ENCODE measurements at places on chromosomes 5 and 9.
A peak's percentile ranks its signal among the peaks of the same experiment; 100 is the strongest.

GRCh38 chr5:142735323-142736246 is 34.6 kb upstream of the ARHGAP26 start:
- DNase-seq = no peak

DNA sequence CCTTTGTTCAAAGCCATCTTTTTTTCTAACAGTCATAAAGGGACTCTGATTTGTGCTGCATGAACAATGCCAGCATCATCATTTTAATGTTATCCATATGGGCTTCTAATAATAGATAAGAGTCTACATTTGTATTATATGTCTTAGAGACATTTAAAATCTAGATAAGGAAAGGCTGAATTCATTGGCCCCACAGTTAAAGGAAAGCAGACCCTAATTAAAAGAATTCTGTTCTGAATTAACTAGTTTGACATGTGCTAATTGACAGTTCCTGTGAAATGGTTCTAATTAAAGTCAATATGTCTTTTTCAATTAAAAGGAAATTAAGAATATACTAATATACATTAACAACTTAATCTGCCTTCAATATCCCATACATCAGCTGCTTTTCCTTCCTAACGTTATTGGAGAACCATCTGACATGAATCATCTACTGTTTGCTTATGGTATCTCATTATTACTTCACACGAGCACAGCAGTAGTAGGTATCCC is 104.7 kb downstream of the NR2F1-AS1 start:
- DNase-seq = no peak

DNA sequence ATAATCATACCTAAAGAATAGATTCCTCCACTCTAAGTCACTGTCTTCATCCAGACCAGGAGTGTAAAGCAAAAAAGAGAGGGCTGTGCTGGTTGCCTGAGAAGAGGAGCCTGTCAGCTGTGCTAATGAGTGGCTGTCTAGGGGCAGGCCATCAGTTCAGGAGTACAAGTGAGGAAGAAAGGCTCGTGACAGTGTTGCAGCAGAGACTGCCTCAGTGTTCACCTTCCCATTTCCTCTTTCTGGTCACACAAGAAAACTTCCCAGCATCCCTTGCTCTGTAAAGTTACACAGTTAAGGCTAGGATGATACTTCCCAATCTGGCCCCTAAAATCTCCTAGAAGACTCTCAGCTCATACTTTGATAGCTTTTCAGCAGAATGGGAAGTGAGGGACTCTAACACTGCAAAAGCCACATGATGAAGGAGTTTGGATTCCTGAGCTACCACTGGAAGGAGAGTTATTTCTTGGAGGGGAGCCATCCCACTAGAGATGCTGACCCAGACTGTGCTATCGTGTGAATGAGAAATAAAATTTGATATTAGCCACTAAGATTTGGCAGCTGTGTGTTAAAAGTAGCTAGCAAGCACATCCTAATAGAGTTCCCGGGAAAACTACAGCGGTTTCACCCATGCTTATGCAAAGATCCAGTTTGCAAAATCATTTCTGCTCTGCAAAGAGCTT is 67.1 kb downstream of the ADAMTS12 start:
- DNase-seq = peak; percentile 76

- DNase-seq = peak; percentile 6
Measured at GRCh38 chr5:170121321-170121720, 15.6 kb downstream of the FOXI1 start.

- no peak for DNase-seq
Measured at GRCh38 chr5:154523709-154524108, 45.7 kb upstream of the HAND1 start.

DNA sequence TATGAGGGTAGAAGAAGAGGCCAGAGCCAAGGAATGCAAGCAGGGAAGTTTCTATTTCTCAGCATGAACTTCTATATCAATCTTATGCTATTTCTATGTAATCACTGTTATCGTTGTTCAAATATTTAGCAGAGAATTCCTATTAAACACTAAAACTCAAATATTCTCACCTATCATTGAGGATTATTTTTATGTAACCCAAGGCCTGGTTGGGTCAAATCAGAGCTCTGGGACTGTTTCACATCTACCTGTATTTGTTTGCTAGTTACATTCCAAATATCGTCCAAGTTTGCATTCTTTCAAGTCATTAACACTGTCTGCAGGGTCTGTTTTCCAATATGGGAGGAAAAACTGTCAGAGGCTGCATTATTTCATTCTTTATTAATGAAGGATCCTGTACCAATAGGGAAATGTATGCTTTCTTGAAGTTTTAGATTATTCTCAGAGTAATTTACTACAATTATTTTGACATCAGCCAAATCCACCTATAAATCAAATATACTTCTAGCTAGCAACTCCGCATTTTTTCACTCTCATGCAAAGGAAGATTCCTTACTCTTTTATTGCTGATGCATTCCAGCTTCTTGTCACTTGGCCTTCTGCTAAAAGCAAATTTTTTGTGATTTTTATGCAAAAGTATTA is 52.2 kb downstream of the LURAP1L start:
- DNase-seq = no peak

- DNase-seq = no peak
Measured at GRCh38 chr5:178808886-178809285, 50.9 kb upstream of the ZNF354B start.
